GM12891 (cell line): ENCODE measurements at places on chromosomes 7 and 10.

- no peak for DNase-seq
Measured at GRCh38 chr7:47546171-47546570, 35.7 kb downstream of the TNS3 start.

DNA sequence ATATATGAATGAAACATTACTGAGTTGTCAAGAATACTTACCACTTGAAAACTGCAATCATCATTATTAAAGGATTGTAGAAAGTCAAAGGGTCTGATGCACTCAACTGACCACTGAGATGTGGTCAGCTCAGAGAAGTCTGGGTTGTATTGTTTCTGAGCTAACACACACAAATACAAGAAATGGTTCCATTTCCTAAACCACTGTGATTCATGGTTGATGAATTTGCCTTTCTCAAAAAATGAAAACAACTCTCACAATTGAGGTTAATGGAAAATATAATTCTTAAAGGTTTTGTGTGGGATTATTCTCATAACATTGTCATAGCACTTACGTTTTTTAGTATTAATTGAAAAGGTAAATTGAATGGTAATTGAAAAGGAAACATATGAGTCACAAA is 45.6 kb upstream of the TAS2R16 start:
- no peak for DNase-seq

DNA sequence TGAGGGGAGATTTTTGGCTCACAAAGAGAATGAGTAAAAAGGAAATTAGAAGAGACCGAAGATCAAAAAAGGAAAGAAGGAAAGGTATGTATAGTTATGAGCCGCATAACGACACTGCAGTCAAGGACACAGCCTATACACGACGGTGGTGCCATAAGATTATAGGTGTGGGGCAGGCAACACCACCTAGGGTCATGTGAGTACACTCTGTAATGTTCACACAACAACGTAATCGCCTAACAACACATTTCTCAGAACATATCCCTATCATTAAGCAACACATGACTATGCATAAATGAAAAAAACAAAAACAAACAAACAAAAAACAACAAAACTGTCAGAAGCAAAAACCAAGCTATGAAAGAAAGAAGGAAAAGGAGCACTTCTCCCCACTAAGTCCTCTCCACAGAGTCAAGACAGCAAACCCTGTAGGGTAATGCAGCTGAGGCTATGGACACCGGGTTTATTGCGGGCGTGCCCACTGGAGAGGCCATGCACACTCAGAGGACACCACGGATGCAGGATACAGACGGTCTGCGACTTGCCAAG is 45.1 kb downstream of the PIP4K2A start:
- DNase-seq = no peak

GRCh38 chr7:7563813-7564212 is 2.9 kb upstream of the MIOS start:
- DNase-seq = no peak

- no peak for DNase-seq
Measured at GRCh38 chr7:132819648-132820047, 243.4 kb upstream of the PLXNA4 start.

- DNase-seq = no peak
Measured at GRCh38 chr7:134191876-134192275, 64.7 kb downstream of the LRGUK start.

- no peak for DNase-seq
Measured at GRCh38 chr7:47298636-47299035, 283.3 kb downstream of the TNS3 start.

DNA sequence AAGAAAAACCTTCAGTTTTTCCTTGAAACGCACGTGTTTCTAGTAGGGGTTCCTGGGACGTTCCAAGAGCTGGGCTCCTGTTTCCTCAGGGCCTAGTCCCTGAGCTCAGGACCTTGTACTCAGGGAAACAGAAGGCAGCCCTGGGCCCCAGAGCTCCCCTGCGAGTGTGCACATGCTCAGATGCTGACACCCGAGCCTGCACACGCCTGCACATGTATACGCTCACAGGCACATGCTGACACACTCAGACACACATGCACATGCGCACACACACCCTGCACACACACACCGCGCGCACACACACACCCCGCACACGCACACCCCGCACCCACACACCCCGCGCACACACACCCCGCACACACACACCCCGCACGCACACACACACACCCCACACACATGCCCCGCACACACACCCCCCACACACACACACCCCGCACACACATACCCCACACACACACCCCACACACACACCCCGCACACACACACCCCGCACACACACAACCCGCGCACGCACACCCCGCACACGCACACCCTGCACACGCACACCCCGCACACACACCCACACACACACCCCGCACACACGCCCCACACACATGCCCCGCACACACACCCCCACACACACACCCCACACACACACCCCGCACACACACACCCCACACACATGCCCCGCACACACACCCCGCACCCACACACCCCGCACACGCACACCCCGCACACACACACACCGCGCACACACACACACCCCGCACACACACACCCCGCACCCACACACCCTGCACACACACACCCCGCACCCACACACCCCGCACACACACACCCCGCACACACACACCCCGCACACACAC is 52.2 kb downstream of the CALML3 start:
- DNase-seq = no peak

DNA sequence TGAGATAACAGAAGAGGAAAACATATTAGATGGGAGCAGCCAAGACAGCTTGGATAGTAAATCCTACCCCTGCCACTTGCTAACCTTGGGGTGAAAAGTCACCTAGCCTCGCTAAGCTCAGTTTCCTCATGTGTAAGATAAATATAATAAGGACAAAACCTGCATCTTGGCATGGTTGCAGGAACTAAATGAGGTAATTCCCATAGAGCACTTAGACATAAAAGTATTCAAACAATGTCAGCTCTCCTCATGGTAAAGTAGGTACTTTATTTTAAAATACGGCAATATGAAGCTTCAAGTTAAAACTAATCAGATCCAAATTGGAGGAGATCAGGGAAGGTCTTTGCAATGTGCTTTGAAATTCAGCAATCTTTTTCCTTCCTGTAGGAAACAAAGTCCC is 113.1 kb downstream of the USP6NL start:
- DNase-seq = no peak

GRCh38 chr10:48495282-48496045 is 109.4 kb downstream of the ARHGAP22 start:
- no peak for DNase-seq

DNA sequence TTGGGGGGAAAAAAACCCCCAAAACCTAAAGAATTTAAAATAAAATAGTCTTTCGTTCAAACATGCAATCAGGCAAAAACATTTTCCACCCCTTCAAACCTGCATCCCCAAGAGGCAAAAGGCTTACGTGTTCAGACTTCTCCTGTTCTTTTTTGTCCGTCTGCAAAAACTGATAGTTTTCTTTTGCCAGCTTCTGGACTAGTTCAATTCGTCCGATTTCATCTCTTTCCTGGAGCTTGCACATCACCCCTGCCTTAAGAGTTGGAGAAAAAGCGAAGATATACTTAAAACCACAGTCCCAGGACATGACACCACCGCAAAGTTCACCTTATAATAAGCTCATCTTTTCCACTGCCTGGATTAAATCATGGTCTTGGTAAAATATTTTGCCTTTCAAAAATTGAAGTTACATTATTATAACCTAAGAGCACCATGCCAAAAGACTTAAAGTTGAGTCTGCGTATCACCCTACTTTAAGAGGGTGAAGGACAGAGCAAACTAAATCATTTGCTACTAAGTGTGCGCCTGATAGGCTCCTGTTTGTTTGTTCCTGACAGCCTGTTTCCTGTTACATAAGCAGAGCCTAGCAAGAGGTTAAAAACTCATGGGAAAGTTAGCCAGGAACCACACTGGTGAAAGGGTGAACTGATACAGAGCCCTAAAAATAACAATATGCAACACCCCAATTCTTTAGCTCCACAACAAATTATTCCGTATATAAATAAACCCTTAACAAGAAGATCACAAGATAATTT is 137.0 kb downstream of the RAPGEF5 start:
- DNase-seq = no peak

GRCh38 chr7:99030951-99031350 is 113.0 kb downstream of the SMURF1 start:
- no peak for DNase-seq

DNA sequence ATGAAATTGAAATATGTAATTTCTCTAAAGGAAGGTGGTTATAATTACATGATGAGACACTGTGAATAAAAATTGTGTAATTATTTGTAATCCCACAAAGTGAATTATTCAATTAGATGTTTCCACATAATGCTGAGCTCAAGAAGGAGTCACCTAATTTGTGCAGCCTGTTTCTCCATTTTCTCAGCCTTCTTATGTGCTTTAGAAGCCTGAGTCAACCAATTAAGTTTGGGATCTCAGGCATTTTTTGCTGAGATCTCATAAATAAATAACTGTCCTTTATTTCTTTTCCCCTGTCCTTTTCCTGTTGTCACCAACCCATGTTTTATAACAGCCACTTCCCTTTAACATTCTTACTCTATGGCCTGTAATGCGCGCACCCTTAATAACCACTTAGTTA is 506.5 kb upstream of the SEMA3D start:
- no peak for DNase-seq

DNA sequence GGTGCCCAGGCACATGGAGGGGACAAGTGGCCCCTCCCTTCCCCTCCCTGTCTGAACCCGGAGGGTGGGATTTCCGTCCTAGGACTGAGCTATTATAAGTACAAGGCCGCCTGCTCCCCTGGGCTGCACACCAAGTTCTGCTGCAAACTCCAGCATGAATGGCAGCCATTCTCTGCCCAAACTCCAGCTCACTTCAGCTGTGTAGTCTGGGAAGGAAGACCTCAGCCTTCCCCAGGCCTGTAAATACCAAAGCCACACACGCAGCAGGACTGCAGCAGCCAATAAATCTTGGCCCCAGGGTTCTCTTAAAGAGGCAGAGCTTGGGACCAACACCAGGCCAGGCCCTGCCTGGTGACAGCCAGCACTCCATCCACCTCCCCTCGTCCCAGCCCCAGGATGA is 291.3 kb upstream of the ZMIZ1 start:
- no peak for DNase-seq

DNA sequence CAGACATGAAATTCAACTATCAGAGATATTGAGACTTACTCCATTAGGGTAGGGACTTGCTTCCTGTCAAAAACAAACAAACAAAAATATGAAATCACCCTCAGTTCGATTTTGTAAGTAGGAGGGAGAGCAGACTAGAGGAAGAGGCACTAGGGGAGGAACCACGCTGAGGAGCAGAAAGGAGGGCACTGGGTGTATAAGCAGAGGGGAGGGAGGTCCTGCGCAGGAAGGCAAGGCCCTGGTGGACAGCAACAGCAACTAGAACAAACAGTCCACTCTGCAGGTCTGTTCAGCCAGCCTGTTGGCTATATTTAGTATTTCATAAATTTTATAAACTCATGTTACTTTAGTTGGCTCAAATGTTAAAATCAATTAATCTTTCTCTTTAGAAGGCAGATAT is 937.1 kb upstream of the C7orf33 start:
- no peak for DNase-seq

GRCh38 chr7:98213296-98213887 is 2.2 kb downstream of the BHLHA15 start:
- DNase-seq = no peak

- DNase-seq = no peak
Measured at GRCh38 chr7:23863209-23863787, 153.3 kb downstream of the STK31 start.

DNA sequence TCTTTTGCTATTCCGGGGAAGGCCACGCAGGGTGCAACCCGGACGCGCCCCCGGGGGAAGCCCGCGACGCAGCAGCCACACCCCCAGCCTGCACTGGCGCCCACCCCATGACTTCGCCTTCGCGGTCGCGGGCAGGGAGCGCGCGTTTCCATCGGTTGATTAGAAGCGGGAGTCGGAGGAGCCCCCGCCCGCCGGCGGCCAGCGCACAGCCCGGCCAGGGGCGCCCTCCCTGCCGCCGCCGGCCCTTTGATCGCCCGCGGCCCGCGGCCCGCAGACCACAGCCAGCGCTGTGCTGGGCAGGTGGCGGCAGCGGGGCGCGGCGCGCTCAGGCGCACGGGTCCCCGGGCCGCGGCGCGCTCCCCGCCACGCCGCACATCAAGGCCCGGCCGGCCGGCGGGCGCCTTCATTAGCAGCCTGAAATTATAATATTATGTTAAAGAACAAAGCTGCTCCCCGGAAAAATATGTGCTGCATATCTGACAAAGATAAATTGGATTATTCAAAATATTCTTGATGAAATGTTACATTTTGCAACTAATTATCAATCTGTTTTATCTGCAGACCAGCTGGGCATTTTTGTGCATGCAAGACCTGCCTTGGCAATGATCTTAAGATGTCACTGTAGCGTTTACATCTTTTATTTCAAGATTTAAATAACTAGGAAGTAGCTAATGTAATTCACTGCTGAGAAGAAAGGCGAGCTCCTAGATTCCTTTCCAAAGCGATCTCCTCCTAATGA is 160.7 kb upstream of the MKI67 start:
- DNase-seq = no peak
